Heart left ventricle (tissue), 16 donors: ENCODE measurements at places on chromosomes 4 and X. TPM values are rescaled to one million over a fixed set of nuclear protein-coding genes. Genes with fewer than 3 reads are reported as not detected.

- no peak for DNase-seq
Measured at GRCh38 chrX:102652031-102652688, 877 bp downstream of the GPRASP1 start.

DNA sequence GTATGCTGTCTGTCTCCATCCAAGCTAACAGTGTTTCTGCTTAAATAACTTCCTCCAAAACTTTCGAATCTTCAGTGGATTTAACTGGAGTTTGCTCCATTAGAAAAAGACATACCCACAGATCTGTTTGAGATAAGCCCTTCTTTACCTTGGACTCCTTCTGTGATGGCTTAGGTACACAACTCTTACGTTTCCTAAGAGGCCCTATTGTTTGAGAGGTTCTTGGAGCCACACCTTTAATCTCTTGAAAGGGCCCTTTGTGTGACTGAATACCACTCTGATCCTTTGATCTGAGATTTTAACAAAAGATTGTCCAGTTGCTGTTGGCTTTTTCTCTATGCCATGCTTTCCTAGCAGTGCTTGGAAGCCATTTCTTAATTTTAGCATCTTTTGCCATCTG is 92.5 kb downstream of the AKAP4 start:
- DNase-seq: no peak

DNA sequence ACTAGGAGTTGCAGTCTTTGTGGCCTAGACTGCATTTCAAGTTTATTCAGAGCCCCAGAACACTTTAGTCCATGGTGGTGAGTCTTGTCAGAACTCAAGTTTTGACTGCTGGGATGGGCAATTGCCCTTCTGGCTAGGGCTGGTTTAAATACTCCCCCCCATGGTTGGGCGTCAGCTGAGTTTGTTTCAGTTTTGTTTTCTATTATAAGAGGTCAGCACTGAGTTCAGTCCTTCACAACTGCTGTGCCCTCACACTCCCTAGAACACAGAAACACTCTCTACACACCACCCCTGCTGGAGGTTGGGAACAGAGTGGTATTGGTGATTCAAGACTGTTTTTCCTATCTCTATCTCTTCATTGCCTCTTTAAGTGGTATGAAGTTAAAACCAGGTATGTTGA is 217.0 kb downstream of the GUCY2F start:
- DNase-seq: no peak

DNA sequence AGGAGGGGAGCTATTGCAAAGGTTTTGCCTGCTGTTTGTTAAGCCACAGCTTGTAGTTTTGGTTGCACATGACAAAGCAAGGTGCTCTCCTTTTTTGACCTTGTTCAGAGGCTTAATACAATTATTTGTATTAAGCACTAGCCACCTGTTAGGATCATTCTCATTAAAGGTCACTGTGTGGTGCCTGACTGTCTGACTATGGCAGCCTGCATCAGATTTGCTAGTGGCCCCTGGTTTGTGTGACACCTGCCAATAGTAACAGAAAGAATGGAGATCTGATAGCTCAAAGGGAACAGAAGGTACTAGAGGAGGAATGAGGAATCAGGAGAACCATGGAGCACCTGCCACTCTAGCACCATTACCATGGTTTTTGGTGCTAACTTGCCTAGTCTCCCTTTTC is 102.5 kb downstream of the POLA1 start:
- DNase-seq: no peak

GRCh38 chr4:2688697-2689096 is 67.4 kb downstream of the TNIP2 start:
- no peak for DNase-seq

DNA sequence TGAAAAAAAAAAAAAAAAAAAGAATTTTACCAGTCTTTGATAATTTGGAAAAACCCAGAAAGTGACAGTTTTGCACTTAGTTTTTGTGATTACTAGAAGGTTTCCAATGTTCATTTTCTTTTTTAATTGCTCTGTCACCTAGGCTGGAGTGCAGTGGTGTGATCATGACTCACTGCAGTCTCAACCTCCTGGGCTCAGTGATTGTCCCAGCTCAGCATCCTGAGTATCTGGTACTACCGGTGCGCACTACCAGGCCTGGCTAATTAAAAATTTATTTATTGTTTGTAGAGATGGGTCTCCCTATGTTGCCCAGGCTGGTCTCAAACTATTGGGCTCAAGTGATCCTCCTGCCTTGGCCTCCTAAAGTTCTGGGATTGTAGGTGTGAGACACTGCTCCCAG is 3.3 kb downstream of the NUDT9 start:
- DNase-seq: no peak

- DNase-seq: no peak
Measured at GRCh38 chrX:143994206-143994605, 110.3 kb downstream of the UBE2NL start.

TMEM154 gene
- 2.4 TPM for total RNA-seq

DNA sequence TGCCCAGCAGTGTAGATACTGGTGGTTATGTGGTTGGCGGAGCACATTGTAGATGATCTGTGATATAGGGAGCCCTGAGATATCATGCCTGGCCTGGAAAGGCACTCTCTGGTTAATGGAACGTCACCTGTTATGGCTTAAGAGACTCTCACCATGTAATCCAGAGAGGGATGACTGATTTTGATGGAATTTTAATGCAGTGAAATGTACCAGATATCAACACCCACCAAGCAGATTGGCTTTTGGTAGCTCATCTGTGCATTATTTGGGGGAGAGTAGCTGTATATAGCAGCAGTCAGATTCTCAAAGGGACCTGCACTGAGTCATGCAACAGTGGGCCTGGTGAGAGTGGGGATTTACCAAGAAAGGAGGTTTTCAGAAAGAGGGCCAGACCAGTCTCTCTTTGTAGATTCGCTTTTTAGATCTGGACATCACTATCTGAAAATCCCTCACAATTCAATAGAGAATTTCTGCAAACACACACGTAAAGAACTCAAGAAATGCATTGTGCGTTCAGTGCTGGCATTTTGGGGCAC is 17.3 kb downstream of the TSC22D3 start:
- DNase-seq: no peak

FAM9C gene
- total RNA-seq: 0.23 TPM

DNA sequence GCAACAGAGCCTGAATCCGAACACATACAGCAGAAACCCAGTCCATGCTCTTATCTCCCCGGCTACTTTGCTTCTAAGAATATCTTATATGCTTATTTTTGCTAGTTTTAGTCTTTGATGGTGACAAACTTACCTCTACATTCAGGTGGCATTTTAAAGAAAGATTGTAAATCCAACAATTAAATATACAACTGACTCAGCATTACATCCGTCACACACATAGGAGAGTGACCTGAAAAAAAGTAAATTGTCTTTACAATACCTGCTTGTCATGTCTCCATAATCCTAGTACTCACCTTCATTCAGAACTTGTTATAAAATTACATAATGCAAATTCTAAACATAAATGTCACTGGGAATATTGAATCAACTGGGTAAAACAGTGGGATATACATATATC is 30.6 kb upstream of the BMP3 start:
- DNase-seq: no peak

- DNase-seq: no peak
Measured at GRCh38 chrX:28273736-28274135, 292.5 kb upstream of the DCAF8L1 start.

- no peak for DNase-seq
Measured at GRCh38 chrX:44937606-44938005, 64.6 kb downstream of the KDM6A start.

GPR101 gene
- total RNA-seq: not detected

OPHN1 gene
- total RNA-seq: 3.3 TPM

DNA sequence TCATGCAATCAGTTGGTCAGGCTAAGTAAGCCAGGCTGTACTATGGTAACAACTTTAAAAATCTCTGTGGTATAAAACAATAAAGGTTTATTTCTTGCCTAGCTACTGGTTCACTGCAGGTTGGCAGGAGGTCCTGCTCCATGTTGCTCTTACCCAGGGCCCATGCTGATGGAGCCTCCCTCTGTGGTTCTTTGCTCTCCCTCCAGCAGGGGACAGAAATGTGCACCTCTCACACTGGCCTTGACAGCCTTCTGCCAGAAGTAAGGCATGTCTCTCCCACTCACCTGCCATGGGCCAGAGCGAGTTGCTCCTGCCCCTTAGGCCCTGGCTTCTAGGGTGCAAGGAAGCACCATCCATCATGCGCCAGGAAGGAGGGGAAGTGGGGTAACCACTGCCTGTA is 31.1 kb downstream of the CLDN22 start:
- DNase-seq: no peak

WDR17 gene
- total RNA-seq: 0.44 TPM

GRCh38 chrX:44744799-44745198 is 99.0 kb upstream of the DUSP21 start:
- DNase-seq: no peak

NDNF gene
- 5.0 TPM for total RNA-seq

- no peak for DNase-seq
Measured at GRCh38 chrX:53261355-53261972, 19.9 kb downstream of the IQSEC2 start.
